NCI-H1092 (cell line): ENCODE measurements at places on chromosomes 7 and 10.

DNA sequence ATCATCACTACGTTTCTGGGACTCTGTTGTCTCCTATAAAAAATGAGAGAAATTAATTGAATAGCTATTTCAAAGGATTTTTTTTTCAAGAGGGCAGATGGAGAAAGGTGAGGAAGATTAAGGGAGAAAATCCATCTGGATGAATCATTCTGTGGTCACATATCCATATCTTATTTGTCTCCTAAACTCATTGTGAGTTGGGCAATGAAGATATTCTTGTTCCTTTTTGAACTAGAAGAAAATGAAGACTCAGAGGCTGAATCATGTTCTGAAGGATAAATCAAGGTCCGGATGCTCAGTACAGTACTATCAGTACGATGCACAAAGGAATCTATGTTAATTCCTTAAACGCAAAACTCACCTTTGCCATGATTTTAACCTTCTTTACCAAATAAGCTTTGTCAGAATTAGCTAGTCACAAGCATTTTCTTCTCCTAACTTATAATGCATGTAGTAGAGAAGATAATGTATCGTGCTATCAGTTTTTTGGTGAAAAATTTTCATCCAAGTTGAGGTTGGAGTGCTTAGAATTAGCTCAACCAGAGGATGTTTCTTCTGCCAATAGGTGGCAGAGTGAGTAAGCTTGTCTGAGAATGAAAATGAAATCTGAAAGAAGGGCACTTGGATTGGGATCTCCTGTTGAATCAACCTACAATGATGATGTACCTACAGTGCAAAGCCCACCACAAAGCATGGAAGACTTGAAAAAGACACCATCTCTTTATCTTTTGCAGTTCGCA, 446.9 kb downstream of the KIF20B start:
- DNase-seq = peak; percentile 5

GRCh38 chr10:4532467-4532866, 293.5 kb upstream of the AKR1E2 start:
- DNase-seq = no peak

DNA sequence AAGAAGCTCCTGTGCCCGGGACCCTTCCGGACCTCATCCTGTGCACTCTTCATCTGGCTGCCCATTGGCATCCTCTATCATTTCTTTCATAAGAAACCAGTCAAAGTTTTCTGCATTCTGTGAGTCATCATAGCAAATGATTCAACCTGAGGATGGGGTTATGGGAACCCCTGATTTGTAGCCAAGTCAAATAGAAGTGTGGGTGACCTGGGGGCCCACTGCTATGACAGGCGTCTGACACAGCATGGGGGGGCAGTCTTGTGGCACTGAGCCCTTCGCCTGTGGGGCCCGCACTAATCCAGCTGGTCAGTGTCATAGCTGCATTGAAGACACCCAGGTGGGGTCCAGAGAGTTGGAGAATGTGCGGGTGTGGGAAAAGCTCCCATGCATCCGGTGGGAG, 230.4 kb downstream of the USP6NL start:
- no peak for DNase-seq

DNA sequence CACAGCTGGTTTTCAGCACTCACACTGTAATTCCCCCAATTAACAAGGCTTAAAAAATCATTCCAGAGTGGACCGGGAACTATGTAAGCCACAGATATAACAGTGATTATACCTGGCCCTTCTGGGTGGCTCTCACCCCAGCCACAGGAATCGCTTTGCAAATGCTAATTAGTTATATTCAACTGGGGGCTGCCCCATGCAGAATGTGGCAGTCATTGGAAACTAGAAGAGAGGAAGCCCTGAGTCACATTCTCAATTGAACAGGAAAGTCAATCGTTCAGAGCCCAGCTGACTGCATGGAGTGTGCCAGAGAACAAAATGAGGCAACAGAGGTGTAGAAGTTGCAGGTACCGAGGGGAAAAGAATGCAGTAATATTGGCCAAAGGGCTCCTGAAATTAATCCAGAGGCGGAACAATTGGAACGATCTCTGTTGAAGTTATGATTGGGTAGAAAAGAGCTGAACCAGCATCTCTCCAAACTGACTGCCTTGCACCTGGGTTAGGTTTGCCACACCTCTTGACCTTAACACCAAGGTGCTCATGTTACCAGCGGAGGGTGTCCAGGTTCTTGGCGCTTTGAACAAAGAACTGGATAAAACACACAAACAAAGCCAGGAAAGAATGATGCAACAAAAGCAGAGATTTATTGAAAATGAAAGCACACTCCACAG, 909.7 kb upstream of the AUTS2 start:
- DNase-seq = peak; percentile 64

GRCh38 chr10:124281666-124282065, 137.1 kb downstream of the OAT start:
- no peak for DNase-seq

DNA sequence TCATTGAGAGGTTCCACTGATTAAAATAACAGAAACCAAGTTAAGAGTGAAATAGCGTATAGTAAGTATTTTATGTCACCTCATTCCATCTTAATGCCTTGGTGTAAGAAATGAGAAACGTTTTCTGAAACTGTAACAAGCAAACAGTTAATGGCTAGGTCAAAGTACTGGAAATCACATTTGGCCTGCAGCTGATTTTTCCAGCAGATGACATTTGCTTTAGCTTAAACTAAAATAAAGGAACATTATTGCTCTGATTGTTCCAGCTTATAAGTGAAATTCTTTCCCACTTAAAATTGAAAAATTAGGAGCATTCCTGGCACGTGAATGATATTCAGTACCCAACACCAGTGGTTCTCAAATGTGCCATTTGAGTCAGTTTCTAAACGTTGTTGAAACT, 213.6 kb upstream of the DPP6 start:
- DNase-seq = no peak

DNA sequence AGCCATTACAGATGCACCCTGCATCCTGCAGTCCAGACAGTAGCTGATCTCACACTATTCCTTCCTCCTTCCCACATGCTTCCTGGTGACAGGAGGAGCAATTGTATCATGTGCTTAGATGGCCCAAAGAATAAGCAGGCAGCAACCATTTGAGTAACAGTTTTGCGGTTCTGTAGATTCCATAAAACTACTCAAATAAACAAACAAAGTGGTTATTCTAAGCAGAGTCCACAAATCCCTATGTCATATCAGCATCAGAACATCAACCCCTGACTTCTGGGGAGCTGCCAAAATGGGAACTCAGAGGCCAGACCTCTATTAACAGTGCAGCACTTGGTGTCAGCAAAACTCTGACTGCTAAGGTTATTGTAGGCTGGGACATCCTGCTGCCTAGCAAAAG, 226.0 kb downstream of the SORCS1 start:
- DNase-seq = no peak

DNA sequence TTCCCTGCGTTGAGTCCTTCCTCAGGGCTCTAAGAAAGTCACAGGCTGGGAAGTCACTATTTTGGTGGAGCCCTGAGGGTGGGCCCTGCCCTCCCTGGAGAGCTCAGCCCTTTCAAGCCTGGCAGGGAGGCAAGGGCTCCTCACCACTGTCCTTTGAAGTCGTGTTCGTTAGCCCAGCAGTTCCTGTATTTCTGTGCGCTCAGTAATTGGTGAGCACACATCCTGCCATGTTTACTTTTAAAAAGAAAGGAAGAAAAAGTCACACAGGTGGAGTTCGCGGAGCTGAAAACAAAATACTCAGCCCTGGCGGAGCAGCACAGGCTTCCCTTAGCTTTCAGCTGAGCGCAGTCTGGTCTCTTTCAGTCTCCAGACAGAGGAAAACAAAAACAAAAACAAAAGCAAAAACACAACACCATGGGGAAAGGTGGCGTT, 37.1 kb downstream of the PRKCQ start:
- DNase-seq = no peak

DNA sequence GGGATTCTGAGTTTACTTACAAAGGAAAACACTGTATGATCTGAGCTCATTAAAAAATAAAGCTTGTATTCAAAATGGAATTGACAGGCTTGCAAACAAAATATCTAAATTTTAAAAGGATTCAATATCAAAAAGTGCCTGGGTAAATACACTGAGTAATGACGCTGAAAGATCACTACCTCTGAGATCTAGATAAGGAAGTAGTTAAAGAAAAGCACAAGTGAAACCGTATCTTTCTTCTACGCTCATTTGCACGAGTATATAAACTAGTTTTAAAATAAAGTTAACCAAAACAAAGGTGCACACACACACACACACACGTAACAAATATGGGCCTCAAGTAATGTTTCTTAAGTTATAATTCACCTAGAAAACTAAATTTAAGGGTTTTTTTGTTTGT, 93.4 kb downstream of the SNX13 start:
- DNase-seq = no peak

DNA sequence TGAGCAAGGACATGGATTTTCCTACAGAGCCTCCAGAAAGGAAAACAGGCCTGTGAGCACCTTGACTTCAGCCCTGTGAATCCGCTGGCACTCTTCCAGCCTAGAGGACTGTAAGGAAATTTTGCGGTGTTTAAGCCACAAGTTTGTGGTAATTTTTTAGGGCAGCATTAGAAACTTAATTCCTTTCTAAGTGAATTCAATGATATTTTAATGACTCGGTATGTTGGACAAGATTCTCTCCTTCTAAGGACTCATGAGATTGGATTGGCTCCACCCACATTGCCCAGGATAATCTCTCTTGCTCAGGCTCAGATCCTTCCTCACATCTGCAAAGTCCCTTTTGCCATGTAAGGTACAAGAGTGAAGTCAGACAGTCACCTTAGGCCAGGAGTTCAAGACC, 4.5 kb downstream of the LYZL2 start:
- no peak for DNase-seq

DNA sequence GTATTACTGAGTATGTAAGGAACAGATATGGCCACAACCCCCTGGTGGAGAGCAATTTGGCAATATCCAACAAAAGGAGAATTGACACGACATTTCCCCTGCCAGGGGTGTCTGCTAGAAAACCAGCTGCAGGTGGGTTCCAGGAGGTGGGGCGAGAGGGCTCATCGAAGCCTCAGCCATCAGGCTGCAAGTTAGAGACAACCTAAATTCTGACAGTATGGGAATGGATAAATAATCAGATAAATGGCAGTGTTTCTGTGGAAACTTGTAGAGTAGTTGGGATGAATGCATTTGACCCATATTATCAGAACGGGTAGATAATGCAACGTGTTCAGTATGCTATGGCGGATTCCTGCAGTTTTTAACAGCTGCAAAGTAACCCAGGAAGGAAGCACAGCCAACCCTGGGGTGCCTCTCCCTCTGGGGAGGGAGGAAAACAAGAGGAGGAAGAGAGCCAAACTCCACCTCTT, 3.5 kb downstream of the TMEM273 start:
- DNase-seq = no peak

GRCh38 chr10:78321000-78321399, 287.3 kb downstream of the RPS24 start:
- no peak for DNase-seq

DNA sequence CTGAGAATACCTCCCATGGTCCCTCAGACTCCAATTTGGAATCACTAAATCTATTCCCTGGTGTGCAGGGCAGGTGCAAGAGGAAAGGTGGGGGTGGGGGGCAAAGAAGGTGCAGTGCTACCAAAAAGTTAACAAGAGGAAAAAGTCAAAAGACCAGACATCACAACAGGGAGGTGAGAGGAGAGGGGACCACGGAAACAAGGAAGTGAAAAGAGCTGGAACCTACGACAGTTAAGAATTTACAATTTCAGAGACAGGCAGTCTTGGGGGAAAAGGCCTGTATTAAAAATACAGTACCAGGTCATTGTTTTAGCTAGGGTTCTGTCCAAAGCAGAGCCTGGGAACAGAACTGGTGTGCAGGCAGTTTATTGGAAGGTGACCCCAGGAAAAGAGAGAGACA, 14.6 kb downstream of the ITGB1 start:
- DNase-seq = no peak

DNA sequence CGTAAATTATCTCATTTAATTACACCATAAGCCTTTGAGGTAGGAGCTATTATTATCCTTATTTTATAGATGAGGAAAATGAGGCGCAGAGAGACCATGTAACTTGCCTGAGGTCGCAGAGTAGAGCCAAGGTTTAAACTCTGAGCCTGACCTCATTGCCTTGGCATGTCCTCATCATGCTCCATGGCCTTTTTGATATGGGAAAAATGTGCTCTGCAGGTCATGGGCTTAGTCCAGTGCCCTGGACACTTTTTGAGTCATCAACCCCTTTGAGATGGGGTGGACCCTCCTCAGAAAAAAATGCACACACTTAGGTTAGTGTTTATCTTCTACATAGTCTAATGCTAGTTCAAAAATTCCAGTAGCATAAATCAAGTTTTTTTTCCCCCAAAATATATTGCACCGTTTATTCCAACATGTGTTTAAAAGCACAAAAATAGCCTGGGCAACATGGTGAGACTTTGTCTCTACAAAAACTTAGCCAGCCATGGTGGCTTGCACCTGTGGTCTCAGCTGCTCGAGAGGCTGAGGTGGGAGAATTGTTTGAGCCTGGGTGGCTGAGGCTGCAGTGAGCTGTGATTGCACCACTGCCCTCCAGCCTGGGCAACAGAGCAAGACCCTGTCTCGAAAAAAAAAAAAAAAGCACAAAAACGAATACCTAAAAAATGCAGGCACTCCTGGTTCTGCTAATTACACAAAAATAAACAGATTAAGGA, 28.6 kb upstream of the TMEM178B start:
- DNase-seq = no peak

DNA sequence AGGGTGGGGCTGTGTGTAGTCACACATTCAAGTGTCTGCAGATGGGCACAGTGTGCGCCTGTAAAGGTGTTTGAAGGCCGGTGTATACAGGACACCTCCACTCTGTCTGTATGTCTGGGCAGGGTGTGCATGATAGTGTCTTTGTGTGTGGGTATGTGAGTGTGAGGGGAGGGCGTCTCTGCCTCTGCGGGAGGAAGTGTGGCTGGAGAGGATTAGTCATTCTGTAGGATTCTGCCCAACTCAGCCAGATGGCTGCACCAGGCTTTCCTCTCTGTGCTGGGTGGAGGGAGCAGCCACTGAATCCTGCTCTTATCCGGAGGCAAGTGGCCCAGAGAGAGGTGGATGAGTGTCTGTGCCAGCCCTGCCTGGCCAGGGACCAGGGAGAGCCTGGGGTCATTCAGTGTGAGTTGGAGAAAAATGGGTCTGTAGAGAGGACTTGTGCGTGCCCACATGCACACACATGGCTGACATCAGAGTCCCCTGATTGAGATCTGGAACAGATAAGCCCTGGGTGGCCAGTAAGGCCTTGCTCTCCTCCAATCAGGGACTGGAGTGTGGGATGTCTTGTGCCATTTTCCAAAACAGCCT, 1.7 kb downstream of the SFXN3 start:
- no peak for DNase-seq

- DNase-seq = no peak
These were observed 201.3 kb downstream of the REEP3 start for GRCh38 chr10:63722537-63722936.

DNA sequence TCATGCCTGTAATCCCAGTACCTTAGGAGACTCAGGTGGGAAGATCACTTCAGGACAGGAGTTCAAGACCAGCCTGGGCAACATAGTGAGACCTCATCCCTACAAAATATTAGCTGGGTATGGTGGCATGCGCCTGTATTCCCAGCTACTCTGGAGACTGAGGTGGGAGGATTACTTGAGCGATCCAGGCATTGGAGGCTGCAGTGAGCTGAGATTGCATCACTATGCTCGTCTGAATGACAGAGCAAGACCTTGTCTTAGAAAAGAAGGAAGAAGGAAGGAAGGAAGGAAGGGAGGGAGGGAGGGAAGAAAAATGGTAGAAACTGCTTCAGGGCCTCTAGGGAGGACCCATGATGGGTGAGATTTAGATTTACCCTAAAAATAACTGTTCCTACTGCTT, 112.3 kb downstream of the SPDYE5 start:
- no peak for DNase-seq
